ENCODE measurements at places on chromosomes 1 and 21.
A peak's percentile ranks its signal among the peaks of the same experiment; 100 is the strongest.

DNA sequence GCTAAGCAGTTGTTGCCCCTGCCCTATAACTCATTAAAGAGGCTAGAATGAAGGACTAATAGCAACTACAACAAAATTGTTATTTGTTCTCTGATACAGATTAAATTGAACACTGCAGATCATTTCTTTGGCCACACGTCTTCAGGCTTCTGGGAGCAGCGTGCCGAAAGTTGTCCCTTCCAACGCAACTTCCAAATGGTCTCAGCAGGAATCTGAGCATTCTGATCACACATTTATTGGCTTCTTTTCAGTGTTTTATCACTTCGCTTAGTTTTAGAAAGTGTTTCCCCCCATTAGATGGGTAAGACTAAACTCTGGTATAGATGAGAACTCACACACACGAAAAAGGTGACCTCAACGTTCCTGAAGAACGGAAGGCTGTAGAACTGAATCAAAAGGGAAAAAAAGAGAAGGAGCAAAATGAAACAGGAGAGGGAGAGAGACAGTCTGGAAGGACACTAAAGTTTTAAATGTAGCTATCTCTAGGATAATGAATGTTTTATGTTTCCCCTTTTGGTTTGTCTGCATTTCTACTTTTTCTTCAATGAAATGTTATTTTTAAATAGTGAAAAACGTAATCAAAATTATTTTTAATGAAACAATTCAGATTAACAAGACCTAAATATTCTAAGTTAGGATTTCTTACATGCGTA, 336.5 kb downstream of the RRAGC start:
- no peak for DNase-seq

- DNase-seq, result no peak
Observed at GRCh38 chr1:61247881-61248752, 165.8 kb downstream of the NFIA start.

GRCh38 chr1:110152133-110152785, 2.0 kb downstream of the SLC6A17 start:
- no peak for DNase-seq

DNA sequence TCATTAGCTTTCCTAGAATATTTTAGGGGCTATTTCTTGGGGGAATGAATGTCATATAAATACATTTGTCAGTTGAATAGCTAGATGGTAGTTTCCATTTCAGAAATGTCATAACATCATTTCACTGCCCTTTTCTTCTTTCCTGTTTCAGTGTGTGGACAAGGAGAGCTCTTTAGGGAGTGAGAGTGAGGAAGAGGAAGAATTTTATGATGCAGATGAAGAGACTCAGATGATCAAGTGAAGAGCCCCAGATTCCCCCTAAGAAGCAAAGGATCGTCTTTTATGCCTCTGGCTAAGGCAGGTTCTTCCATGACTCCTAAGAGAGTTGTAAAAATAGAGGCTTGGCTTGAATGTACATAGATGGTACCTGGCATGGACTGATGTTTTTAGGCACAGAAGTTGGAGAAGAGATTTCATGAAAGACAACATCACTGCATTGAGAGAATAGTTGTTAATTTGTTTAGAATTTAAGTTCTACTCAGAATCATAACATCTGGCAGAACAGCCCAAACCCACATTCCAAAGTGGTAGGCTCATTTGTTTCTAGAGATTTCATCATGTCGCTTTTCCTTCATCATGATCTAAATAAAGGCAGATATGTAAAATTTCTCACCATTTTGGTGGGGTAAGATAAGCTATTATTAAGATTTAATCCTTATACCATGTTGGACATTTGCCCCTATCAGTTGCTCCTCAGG, 44.2 kb upstream of the MAB21L3 start:
- DNase-seq, result no peak

GRCh38 chr1:186283374-186283773, 91.7 kb downstream of the TPR start:
- DNase-seq, result no peak

GRCh38 chr1:212718499-212718898, 18.9 kb upstream of the BATF3 start:
- no peak for DNase-seq

DNA sequence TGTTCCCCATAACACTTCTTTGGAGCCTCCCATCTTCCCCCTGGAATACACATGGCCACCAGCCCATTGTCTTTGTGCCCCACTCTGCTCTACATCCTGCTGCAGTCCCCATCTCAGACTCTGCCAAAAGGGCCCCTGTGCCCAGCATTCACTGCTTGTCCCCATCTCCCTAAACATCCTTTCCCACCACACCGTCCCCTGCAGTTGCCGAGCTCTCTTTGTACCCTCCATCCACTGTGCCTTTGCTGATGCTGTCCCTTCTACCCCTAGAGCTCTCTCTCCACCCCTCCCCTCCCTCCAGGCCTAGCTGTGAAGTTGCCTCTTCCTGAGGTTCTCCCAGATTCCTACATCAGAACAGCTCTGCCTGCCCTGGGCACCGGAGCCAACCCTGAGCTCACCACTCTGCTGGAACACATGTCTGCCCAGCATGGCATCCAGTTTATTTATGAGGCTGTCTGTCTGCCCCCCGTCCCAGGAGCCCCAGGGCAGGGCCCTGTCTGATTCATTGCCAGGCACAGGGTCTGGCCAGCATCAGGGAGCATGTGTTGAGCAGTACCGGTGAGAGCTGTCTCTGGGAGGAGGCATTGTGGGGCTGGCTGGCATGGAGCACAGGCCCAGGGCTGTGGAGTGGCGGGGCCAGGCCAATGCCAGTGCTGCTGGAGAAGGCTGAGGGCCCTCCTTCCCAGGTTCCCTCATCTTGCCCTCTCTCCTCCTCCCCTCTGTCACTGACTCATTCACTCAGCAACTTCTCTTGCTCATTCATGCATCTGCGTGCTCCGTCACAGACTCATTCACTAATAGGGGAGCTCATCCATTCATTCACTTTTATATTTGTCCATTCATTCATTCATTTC, 28.8 kb downstream of the EDN2 start:
- no peak for DNase-seq

DNA sequence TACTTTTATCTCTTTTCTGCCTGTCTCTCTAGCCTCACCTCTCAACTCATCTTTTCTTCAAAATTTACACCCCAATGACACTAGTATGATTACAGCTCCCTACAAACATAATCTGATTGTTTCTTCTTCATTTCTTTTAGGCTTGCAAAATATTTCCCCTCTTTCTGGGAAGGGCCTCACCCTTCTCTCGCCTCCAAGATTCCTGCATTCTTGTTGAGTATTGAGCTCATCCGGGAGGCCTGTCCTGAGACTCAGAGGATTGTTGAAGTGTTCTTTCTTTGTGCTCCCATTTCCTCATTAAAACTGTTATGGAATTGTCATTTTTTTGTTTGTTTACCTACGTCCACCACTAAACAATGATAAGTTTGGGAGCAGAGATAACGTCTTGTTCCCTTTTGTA, 99.1 kb upstream of the CHRM3 start:
- no peak for DNase-seq

DNA sequence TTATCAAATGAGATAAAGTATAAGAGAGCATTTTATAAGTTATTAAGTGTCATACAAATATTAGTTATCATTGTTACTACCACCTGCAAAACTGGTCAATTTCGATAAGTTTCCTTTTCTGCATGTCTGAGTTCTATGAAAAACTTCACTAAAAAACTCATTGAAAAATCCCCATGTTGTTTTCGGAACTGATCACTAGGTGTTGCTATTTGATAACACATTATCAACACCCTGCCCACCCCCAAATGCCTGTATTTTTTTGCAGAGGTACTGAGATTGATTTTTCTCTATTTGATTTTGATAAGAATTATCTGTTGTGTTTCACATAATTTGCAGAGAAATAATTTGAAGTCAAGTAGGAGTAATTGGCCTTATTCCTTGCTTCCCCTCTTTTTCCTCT, 22.1 kb upstream of the DISP1 start:
- no peak for DNase-seq

DNA sequence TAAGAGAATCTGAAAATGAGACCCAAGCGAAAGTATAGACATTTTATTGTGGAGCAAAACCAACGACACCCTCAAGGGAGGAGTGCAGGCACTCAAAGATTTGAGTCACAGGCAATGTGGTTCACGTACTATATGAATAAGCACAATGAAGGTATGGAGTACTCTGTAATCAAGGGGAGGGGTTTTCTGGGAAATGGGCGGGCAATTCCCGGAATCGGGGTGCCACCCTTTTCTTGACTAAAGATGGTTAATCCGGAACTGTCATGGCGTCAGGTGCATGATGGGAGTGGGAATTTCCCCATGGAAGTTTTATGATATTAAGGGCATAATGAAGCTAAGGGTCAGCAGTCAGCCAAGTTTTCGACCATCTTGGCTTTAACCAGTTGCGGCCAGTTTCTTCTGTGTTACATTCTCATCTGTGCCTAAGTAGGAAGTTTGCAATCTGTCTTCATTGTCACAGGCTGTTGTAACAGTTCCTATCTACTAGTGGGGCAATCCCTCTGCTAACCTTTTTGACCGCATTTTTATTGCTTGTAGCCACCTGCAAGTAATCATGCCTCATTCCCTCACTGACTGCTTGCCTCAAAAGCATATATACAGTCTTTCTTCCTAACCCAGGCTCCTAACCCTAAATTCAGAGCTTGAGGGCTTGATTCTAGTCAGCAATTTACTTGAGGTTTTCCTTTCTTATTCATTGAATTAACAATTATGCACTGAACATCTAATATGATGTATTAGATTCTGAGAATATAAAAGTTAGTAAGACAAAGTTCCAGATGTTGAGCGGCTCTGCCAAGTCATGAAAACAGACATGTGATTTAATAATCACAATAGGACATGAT, 775 bp upstream of the AIM2 start:
- DNase-seq, result peak; percentile 95

DNA sequence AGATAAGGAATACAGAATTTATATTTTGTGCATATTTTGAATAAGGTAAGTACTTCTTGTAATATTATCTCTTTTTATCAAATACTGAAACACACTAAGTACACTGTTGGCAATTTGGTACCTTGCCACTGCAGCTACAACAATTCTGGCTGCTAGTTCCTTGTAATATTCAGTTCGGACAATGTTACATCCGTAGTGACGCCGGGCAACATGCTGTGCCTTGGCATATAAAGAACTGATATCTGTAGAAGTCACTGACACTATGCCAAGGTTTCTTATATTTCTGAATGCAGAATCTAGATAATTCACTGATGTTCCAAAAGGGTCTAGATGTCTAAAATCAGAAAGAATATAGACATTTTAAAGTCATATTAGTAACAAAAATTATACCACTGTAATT, 17.5 kb downstream of the TRMT1L start:
- DNase-seq, result no peak

DNA sequence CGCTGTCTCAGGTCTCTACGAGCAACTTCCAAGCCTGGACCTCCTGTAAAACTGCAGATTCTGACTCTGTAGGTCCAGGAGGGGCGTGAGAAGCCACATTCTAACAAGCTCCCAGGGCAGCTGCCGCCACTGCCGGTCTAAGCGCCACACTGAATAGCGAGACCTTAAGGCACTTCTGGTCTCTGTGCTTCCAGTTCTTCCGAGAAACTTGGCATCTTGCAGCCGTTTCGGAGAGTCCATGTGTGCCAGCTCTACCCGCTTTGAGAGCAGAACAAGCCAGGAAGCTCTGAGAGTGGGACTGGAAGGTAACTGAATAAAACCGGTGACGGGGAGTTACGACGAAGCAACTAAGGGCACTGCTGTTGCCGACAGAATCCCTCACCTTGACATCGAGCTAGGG, 12.5 kb downstream of the AGT start:
- DNase-seq, result no peak

DNA sequence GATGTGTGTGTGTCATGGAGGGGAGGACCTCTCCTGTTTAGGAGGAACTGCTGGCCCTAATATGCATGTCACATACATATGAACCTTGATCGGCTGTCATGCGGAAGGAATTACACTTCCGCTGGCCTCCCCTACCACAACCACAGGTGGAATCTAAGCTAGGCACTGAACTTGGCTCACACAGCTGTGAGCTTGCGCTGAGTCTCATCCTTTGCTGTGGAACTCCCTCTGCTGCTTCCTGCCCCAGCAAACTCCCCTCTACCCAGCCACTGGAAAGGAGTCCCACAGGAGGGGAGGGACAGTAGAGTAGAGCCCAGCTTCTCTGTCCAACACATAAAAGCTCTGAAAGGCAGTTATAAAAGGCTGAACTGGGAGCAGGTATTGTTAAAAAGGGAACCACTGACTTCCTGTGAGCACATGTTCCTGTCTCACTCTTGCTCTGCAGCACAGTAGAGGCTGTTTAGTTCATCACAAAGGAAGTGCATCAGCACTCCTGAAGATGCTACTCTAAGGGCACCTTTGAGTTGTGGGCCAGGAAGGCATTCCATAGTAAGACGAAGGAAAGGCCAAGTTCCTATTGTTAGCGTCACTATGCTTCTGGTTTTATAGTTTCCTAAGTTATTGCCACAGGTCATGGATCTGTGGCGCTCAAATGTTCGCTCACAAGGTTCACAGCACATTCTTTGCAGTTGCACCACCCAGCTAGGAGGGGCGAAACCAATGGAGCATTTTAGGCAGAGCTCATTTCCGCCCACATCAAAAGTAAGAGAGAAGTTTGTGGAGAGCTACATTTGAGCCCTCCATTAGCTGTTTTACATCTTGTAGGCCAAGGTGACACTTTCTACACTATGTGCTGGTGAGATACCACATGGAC, 17.7 kb upstream of the PTPRC start:
- DNase-seq, result no peak

GRCh38 chr1:169143984-169144383, 37.5 kb downstream of the ATP1B1 start:
- DNase-seq, result no peak

DNA sequence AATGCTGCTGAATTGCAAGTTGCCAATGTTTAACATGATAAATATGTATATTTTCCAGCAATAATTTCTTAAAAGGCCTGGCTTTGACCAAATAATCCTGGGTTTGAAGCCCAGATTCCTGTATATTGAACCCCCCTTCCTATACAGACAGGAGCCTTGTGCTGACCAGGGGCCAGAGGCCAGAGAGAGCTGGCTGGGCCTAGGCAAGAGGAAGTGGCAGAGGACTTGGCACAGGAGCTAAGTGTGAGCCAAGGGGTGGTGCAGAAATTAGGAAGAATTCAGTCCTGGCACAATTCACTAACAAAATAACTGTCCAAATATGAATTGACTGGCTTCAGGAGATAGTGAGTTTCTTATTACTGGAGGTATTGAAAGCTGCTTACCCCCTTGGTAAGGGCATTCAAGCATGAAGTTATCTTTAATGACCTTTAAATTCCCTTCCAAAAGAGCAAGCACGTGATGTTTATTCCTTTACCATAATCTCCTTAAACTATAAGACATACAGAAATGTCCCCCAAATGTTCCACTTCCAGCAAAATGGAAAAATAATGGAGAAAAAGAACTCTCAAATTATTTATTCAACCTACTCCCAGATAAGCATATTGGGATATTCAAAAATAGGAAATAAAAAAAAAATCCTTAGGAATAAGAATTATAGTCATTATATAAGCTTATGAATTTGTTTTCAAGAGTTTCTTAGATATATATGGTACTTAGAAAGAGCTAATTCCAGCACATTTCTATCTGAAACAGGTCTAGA, 26.6 kb downstream of the NIBAN1 start:
- DNase-seq, result no peak

GRCh38 chr1:42449256-42449655, 6.6 kb downstream of the ZMYND12 start:
- no peak for DNase-seq

GRCh38 chr1:99850459-99851291, 514 bp downstream of the AGL start:
- DNase-seq, result no peak

GRCh38 chr1:84996846-84997666, at the start of gene MCOLN2:
Gene MCOLN2, minus strand, starts transcription at chr1:84997113. Its CDS starts 241 bp downstream, at chr1:84996872.
- peak; percentile 27 for DNase-seq

All from stimulated activated CD4-positive, alpha-beta T cell treated with anti-CD3 and anti-CD28 coated beads, Interleukin-1b, Interleukin-23, amount 100 ng/mL, for 4 hours (primary cell).